ENCODE measurements at places on chromosomes 2 and 18.

DNA sequence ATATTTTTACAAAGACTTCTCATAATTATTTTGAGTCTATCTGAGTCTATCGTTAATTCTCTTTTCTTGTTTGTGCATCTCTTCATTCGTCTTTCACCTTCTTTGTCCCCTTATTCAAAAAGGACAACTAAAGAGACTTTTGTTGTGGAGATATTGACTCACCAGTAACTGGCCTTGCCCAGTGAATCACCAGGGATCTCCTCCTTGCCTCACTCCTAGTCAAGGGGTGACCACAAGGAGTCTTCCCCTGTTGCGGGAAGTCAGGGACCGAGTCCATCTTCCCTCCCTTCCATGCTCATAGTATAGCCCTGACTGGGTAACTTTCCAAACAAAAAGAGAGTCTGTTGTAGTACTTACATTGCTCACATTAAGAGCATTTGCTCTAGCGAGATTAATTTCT, 158.9 kb downstream of the NEB start:
- peak; percentile 10 for DNase-seq

GRCh38 chr2:33412920-33413319, 63.5 kb upstream of the RASGRP3 start:
- peak; percentile 18 for DNase-seq

DNA sequence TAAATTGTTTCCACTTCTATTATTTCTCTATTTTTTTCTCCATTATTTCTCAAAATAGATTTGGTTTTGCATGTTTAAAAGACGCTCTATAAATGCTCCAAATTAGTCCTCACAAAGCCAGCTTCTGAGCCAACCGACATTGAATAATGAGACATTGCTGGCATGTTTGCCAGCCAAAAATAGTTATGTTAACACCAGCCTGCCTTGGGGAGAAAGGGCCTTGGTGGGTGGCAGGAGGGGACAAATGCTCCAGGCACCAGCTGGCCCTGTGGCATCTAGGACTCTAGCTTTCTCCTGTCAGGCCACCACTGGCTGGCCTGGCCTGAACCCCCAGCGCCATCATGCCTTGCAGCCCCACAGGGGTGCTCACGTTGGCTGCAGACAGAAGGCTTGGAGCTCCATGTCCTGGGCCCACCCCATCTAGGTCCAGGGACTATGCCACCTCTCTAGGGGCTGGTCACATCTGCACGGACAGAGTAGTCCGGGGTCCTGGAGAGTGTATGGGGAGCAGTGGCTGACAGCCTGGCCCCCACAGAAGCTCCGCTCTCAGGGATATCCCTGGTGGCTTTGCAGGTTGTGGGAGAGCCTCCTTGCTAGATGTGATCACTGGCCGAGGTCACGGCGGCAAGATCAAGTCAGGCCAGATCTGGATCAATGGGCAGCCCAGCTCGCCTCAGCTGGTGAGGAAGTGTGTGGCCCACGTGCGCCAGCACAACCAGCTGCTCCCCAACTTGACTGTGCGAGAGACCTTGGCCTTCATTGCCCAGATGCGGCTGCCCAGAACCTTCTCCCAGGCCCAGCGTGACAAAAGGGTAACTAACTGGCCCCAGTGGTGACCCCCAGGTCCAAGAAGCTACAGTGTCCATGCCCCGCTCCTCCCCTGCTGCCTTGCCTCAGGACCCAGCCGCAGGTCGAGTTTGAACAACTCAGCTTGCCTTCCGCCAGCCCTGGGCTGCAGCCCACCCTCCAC, 12.5 kb downstream of the ABCG8 start:
- DNase-seq: no peak

DNA sequence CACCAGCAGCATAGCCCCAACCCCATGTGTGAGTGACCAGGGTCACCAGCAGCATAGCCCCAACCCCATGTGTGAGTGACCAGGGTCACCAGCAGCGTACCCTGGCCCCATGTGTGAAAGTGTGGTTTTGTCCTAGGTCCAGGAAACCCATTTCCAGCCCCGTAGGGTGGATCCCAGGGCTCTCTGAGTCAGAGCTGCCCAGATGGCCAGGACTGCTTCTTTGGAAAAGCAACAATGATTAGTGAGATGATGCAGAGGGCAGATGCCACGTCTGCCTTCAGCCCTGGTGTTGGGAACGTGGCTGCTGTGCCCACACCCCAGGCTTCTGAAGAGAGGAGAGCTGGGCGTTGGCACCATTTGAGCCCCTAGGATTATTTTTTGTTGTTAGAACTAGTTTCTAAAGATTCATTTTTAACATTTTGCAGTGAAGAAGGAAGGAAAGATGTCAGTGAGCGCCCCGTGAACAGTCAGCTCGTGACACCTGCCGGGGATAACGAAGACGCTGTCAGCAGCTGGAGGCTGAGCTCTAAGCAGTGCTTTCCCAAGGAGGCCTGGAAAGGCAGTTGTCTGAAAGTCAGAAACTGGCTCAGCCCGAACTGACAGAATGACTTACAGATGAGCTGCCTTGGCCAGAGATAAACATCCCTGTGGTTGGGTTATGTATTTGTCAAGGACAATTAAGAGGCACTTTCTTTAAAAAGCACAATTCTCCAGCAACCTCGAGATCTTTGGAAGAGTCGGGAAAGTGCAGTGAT, 32.1 kb upstream of the KCNG2 start:
- DNase-seq: no peak

- no peak for DNase-seq
These were observed 74.4 kb downstream of the ACKR3 start for GRCh38 chr2:236644067-236644466.

- DNase-seq: no peak
These were observed 283.1 kb upstream of the CHAC2 start for GRCh38 chr2:53484531-53484930.
